T-helper 1 cell (primary cell): ENCODE measurements at places on chromosomes 3 and 15.

DNA sequence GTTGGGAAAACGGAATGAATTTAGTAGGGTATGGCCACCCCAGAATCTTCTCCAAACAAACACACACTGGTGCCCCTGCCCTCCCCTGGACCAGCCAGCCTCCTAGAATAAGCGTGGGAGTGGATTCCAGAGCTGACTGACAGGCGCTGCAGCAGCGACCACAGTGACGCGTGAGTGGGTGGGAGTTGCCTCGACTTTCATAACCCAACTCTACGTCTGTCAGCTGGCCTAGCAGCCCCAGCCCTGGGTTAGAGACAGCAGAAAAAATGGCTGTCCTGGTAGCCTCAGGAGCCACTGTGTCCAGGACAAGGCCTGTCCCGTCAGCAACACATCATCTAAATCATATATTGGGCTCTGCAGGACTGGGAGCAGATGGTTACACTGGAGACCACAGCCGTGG lies 10.0 kb downstream of the PLA2G4B start:
- no peak for DNase-seq

DNA sequence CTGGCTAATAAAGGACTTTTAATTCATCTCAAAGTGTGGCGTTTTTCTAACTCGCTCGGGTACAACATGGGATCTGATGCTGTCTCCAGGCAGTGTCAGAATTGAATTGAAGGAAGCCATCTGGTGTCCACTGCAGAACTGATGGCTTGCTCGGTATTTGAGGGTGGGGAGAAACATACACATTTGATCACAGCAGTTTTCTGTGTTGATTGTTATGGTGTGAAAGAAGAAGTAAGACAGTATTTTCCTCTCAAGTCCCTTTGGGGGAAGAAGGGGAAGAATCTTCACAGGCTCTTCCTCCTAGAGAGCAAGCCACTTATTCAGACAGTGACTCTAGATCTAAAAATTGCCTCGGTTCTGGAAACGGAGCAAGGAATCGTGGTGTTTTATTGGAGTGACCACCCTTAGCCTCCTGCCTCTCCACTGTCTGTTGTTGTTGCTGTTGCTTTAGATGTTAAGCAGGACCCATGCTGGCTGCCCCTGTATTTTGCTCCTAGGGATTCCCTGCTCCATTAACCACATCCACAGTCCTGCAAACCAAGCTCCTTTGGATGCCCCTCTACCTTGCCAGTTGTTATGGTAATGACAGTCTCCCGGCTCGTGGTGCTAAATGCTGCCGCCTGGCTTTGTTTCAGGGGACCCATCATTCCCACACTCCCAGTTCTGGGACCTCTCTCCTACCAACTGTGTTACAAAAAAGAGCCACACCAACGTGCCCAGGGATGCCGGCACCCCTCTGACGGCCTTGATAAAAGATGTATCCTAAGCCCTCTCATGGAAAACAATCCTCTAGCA lies 15.3 kb upstream of the MCCC1 start:
- DNase-seq: no peak

- no peak for DNase-seq
Measured at GRCh38 chr15:33369941-33370622, 59.3 kb downstream of the RYR3 start.

DNA sequence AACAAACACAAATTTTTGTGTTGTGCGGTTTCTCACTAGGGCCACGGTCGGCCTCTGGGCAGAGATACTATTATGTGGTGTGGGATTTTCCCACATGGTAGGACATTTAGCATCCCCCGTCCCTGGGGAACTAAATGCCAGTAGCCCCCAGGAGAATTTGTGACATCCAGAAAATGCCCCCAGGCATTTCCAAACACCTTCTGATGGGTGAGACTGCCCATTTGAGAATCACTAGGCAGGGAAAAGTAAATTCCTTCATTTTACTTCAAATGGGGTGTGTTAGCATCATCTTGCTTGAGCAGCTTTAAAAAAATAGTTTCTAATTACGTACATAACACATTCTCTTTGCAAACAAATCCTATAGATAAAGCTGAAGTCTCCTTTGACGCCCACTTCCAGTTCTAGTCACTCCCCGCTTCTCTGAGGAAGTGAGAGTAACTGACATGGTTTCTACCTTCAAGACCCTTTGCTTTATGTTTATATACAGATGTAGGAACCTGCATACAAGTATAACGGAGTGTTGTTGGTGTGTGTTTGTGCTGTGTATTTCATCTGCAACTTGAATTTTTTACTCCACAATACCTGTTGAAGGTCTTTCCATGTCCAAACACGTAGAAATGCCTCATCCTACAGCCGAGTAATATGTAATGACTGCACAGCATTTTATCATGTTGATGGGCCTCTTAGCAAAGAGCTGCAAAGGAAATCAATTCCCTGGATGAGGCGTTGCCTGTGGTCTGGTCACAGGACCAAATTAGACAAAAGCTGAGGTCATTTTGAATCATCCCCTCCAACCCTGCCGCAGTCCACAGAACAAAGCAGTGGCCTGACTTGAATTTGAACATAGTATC lies 31.4 kb upstream of the ZBTB38 start:
- no peak for DNase-seq

DNA sequence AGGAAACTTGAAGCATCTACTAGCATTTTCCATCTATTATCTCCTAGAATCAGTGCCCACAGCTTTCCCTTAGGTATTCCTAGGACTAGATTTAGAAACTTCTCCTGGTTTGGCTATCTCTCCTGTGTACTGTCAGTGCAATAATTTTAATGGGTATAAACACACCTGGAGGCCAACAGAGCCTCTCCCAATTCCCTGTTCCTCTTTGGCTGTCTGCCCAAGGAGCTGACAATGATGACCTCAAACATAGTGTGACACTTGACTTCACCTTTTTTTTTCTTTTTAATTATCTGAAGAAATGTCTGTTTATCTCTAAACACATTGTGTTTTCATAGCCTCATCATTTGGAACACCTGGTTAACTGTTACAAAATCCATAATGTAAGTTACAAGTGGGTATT lies 754.5 kb upstream of the ALCAM start:
- no peak for DNase-seq

GRCh38 chr3:100913870-100914648 lies 79.2 kb downstream of the ABI3BP start:
- DNase-seq: no peak

- DNase-seq: no peak
Measured at GRCh38 chr3:60424942-60425341, 826.3 kb downstream of the FHIT start.

GRCh38 chr15:31403606-31404005 lies 77.0 kb downstream of the KLF13 start:
- no peak for DNase-seq
